HT1080 (cell line): ENCODE measurements at places on chromosomes 7 and 10.

GRCh38 chr7:7556852-7557251 is 9.8 kb upstream of the MIOS start:
- no peak for DNase-seq

DNA sequence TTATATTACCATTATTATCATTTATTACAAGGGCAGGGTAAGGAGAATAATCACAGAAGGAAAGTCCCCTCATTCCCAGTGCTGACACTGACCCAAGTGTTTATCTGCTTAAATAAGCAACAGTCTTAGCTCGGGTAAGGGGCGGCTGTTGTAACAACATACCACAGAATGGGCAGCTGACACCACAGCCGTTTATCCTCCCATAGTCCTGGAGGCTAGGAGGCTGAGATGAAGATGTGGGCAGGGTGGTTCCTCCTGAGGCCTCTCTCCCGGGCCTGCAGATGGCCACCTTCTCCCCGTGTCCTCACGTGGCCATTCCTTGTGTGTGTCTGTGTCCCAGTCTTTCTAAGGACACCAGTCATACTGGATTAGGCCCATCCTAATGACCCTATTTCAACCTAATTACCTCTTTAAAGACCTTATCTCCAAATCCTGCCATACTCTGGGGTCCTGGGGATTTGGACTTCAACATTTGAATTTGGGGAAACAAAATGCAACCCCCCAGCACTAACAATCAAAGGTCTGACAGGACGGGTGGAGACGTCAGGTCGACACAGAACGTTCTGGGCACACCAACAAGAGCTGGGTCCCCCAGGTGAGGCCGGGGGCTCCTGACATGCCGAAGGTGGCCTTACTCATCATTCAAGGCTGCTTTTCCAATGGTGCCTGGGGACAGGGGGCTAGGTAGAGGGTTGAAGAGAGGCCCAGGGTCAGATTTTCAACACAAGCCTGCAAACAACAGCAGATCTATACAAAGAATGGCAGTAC is 93.5 kb downstream of the TNS3 start:
- DNase-seq: no peak

DNA sequence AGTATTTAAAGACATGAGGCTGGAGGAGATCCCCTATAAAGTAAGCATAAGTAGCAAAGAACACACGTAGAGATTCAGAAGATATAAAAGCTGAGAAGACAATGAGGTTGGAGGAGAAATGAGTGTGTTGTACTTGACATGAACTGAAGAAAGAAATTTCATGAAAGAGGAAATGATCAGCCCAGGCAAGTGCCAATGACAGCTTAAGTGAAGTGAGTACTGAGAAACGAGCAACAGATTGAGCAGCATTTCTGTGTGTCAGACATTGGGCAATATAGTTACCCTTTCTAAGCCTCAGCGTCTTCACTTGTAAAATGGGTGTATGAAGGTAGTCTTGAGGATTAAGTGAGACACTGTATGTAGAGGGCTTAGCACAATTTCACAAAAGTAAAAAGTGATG is 4.8 kb upstream of the LIPA start:
- no peak for DNase-seq

GRCh38 chr7:47807126-47807525 is 141.1 kb downstream of the PKD1L1 start:
- DNase-seq: no peak

DNA sequence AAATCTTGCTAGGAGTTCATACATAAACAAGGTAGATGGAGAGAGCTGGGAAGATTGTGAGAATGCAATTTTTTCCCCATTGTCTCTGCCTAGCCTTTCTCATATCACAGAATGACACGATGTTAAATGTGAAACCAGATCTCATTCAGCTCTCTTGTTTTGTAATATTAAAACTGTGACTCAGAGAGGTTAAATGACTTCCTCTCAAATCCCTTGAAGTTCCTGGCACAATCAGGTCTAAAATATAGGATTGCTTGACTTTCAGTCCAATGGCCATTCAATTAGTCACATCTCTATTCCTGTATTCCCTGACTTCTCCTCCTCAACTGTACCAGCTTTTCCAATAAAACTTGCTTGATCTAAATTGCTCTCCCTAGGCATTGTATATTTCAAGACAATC is 3.1 kb downstream of the ANKRD22 start:
- peak; percentile 92 for DNase-seq

DNA sequence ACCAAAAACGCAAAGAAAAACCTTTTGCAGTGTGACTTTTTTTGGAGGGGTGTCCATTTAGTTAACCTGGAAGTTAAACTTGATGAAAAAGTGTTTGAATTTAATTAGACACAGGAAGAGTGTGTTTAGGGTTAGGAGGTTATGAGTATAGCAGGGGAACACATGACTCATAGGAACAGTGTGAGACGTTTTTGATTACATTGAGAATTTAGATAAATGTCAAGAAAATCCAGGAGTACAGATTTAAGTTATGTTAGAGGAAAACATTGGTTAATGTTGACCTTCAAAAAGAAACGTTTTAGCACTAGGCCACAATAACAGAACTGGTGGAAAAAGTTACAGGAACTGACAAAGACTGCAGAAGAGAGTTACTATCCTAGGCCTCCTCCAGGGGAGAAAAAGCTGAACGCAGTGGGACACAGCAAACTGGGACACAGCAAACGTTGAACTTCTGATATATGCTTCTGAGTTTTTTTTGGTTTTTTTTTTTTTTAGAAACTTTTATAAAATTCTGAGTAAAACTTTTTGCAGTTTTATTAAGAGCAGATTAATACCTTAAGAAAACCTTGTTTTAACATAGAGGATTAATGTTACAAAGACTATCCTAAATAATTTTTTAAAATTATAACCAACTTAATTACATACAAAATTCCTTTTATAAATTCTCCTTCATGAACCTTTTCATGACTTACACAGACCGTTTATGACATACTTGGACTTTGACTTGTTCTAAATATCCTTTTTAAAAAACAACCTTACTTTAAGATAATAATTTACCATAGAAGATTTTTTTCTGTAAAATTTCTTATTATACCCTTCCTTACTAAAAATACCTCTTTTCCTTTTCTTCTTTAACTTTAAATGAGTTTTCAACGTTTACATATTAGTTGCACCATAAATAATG is 22.2 kb downstream of the LANCL2 start:
- no peak for DNase-seq

- no peak for DNase-seq
Observed at GRCh38 chr7:13262929-13263530, 575.6 kb downstream of the ARL4A start.

DNA sequence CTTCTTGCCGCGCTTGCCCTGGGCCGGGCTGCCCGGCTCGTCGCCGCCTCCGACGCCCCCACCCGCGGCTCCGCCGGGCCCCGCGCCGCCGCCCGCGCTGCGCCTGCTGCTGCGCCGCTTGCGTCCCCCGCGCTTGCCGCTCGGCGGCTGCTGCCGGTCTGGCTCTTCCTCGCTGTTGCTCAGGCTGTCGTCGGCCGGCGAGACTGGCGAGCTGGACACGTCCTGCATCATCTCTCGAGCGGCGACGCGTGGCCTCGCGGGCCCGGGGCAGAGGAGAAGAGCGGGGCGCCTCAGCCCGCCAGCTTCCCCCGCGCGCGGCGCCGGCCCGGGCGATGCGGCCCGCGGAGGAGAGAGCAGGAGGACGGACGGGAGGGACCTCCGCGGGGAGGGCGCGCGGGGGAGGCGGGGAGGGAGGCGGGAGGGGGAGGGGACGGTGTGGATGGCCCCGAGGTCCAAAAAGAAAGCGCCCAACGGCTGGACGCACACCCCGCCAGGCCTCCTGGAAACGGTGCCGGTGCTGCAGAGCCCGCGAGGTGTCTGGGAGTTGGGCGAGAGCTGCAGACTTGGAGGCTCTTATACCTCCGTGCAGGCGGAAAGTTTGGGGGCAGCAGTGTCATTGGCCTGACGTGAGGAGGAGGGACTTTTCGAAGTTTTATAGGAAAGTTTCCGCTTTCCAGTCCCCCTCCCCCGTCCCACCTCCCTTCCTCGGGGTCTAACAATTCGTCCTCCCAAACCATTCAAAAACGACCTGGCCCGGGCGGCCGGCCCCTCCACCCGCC is at the start of gene TWIST1:
Gene TWIST1, minus strand, starts transcription at position 546 of the 779 bp plus-strand sequence. Its CDS starts 315 bp downstream, at position 231.
- peak; percentile 34 for DNase-seq
